ENCODE measurements at places on chromosomes 1 and 21. TPM values are rescaled to one million over a fixed set of nuclear protein-coding genes. Genes with fewer than 3 reads are reported as not detected.

CD5L gene
- total RNA-seq = not detected

CFHR1 gene
- total RNA-seq = not detected

DCAF8 gene
- total RNA-seq = 123 TPM

C1orf21 gene
- 10.2 TPM for total RNA-seq

RIPK4 gene
- total RNA-seq = 14.5 TPM

FAM72A gene
- total RNA-seq = not detected

VTCN1 gene
- total RNA-seq = 23.1 TPM

ARMH1 gene
- not detected for total RNA-seq

Data from body of pancreas (tissue), 4 donors.